Esophagus squamous epithelium (tissue), 5 donors: ENCODE measurements at places on chromosomes 4 and X.

DNA sequence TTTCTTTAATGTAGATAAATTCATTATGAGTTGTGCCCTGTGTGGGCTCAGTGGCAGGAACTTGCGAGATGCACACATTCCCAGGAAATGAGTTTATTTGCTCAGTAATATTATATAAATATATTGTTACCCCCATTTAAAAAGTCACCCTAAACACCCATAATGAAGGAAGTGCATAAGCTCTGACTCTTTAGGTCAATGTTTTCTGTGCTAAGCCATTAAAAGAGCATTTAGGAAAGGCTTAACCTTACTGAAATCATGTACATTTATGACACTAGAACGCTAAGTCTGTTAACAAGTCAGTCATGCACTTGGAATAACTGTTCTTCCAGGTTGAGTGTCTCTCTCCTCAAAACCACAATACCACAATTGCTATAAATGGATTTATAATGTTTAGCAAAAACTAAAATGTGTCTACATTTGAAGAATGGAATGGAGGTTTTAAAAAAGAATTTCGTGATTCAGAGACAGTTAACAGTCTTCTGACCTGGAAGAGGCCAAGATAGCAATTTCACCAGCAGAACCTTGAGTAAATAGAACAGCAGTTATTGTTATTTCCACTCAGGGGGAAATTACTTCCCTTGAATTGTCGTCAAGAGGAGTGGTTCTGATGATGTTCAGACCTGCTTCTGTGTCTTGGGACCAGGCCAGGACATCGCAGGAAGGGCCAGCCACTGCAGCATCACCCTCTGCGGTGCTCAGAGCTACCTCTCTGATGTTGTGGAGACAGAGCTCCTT is 91.1 kb upstream of the VEGFC start:
- H3K4me1 ChIP-seq, result no peaks in the 10 kb centered on the region
- no peak for DNase-seq
- H3K27ac ChIP-seq, result no peak overlapping the region

GRCh38 chrX:129781680-129782495 is 2.1 kb downstream of the SASH3 start:
- no peaks in the 10 kb centered on the region for H3K27me3 ChIP-seq
- H3K4me1 ChIP-seq, result no peaks in the 10 kb centered on the region
- no peaks in the 10 kb centered on the region for H3K36me3 ChIP-seq
- peak overlapping the region; percentile 13 for H3K4me3 ChIP-seq
- no peak for DNase-seq
- no peak overlapping the region for H3K27ac ChIP-seq

DNA sequence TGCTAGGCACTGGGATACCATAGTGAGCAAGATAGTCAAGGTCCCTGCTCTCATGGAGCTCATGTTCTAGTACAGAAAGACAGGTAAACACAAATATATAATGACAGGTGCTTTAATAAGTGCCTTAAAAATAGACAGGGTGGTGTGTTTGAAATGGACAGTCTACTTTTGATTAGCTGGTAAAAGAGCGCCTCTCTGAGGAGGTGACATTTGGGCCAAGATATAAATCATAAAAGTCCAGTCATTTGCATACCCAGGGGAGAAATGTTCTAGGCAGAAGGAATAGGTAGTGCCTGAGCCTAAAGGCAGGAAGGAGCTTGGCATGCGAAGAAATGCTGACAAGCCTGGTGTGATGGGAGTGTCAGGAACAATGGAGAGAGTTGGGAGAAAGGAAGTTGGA is 83.6 kb downstream of the DNAAF6 start:
- no peak overlapping the region for H3K27ac ChIP-seq
- H3K27me3 ChIP-seq, result no peaks in the 10 kb centered on the region
- H3K4me3 ChIP-seq, result no peak overlapping the region
- DNase-seq, result no peak

- no peak for DNase-seq
- H3K4me3 ChIP-seq, result no peak overlapping the region
- peaks cover 4% of the 10 kb centered on the region for H3K4me1 ChIP-seq
- no peaks in the 10 kb centered on the region for H3K27me3 ChIP-seq
- no peaks in the 10 kb centered on the region for H3K36me3 ChIP-seq
- peak overlapping the region; percentile 6 for H3K27ac ChIP-seq
These were observed 18.5 kb downstream of the TMEM164 start for GRCh38 chrX:110021258-110022022.

DNA sequence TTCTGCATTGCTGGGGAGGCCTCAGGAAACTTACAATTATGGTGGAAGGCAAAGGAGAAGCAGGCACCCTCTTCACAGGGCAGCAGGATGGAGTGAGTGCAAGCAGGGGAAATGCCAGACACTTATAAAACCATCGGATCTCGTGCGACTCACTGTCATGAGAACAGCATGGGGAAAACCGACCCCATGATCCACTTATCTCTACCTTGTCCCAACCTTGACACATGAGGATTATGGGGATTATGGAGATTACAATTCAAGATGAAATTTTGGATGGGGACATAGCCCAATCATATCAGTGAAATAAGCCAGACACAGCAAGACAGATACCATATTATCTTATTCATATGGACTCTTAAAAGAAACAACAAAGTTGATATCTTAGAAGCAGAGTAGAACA is 134.9 kb downstream of the C4orf33 start:
- no peak for DNase-seq
- H3K4me1 ChIP-seq, result no peaks in the 10 kb centered on the region
- H3K4me3 ChIP-seq, result no peak overlapping the region
- no peaks in the 10 kb centered on the region for H3K27me3 ChIP-seq
- no peaks in the 10 kb centered on the region for H3K36me3 ChIP-seq

GRCh38 chrX:134137341-134137740 is 99.6 kb upstream of the CCDC160 start:
- H3K36me3 ChIP-seq, result no peaks in the 10 kb centered on the region
- no peaks in the 10 kb centered on the region for H3K4me1 ChIP-seq
- H3K4me3 ChIP-seq, result no peak overlapping the region
- H3K27me3 ChIP-seq, result no peaks in the 10 kb centered on the region
- no peak for DNase-seq

DNA sequence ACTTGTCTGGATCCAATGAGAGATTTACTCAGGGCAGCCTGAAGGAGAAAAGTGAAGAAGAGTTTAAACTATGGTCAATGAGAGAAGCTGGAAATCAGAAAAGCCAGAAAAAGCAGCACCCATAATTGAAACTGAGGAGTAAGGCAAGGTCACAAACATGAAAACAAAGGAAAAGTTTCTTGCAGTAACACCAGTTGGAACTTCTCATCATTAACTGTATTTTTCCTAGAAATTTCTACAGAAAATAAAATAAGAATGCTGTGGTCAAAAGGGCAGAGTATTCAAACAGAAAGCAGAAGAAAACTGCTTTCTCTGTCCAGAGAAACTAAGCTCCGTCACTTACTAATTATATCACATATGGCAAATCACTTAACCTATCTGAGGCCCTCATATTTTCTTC is 102.2 kb downstream of the OR13H1 start:
- no peaks in the 10 kb centered on the region for H3K27me3 ChIP-seq
- no peaks in the 10 kb centered on the region for H3K36me3 ChIP-seq
- no peak overlapping the region for H3K27ac ChIP-seq
- no peak for DNase-seq

- H3K4me1 ChIP-seq, result no peaks in the 10 kb centered on the region
- no peak overlapping the region for H3K4me3 ChIP-seq
- no peak for DNase-seq
- no peak overlapping the region for H3K27ac ChIP-seq
- no peaks in the 10 kb centered on the region for H3K36me3 ChIP-seq
These were observed 21.8 kb upstream of the CTSO start for GRCh38 chr4:155975511-155975910.

DNA sequence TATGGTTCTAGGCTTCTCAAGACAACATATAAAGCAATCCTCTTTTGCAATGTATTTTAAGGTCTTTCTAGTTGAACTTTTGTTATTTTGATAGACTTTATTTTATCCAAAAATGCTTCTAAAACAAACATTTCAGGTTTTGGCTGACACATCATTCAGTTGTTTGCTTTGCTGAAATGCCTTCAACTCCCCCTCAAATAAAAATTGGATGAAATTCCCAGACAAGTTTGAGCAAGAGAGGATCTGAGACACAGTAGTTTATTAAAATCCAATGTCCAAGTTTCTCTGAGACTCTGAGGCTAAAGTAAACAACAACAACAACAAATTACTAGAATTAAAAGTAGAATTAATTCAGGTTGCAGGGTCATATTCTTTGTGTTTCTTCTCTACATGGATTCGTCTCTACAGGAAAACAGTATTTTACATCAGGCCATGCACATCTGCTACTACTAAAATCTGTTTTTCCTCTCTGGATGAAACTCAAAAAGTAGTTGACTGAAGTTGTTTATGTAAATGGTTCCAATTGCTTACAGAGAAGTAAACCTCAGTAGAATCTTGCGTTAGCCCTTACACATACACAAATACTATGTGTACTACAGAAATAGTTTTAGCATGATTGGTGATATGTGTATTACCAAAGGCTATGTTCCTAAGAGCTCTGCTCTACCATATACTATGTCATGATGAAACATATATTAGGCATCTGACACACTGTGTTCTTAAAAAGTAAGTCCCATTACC is 64.9 kb downstream of the PRSS12 start:
- peak overlapping the region; percentile 43 for H3K27ac ChIP-seq
- H3K36me3 ChIP-seq, result no peaks in the 10 kb centered on the region
- no peaks in the 10 kb centered on the region for H3K27me3 ChIP-seq
- H3K4me3 ChIP-seq, result no peak overlapping the region
- DNase-seq, result no peak

DNA sequence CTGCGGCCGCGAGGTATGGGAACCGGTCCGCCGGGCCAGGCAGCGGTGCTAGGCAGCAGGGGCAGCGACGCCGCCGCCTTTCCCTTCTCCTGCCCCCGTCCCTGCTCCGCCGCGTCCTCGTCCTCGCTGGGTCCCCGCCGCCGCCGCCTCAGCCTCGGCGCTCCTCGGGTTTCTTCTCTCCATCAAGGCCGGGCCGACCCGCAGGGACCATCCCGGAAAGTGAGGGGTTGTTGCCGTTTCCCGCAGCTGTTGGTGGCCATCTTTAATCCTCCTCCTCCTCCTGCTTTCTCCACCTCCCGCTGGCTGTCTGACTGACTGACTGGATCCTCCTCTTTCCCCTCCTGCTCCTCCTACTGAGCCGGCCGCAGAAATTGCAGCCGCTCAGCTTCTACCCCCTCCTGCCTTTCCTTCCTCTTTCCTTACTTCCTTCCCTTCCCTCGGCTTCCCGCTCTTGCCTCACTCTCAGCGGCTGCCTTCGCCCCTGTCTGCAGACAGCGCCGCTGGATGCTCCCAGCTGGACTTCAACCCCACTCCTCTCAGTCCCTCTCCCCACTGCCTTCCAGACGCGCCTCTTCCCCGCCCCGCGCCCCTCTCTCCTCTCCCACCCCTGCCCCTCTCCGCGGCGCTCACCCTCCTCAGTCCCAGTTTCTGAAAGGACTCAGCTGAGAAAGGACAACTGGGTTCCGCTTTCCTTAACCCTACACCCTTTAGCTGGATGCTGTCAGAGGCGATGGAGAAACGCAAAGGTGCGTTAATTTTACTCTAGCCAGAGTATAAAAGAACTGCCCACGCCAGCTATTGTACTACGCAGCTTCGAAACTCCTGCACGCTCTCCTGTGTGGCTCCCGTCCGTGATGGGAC is at the start of gene WDFY3:
TSS of gene WDFY3 (minus strand) at position 309 of the 861 bp plus-strand sequence. CDS start 106,099 bp downstream, outside the sequence.
- DNase-seq, result peak; percentile 33
- no peaks in the 10 kb centered on the region for H3K27me3 ChIP-seq
- H3K4me1 ChIP-seq, result peaks cover 30% of the 10 kb centered on the region
- H3K4me3 ChIP-seq, result peak within 1 kb of the TSS; percentile 91

DNA sequence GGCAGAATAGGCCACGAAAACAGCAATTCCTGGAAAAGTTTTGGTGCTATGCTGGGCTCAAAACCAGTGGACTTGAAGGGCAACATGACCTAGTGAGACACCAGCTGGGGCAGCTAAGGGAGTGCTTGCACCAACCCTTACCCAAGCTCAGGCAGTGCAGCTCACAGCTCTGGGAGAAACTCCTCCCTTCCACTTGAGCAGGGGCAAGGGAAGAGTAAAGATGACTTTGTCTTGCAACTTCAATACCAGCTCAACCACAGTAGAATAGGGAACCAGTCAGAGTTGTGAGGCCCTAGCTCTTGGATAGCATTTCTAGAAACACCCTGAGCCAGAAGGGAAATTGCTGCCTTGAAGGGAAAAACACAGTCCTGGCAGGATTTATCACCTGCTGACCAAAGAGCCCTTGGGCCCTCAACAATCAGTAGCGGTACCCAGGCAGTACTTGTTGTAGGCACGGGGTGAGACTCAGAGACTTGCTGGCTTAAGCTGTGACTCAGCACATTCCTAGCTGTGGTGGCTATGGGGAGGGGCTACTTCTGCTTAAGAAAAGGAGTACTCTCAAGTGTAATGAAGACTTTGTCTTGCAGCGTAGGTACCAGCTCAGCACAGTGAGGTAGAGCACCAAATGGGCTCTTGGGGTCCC is 19.7 kb upstream of the ABCG2 start:
- no peak overlapping the region for H3K4me3 ChIP-seq
- DNase-seq, result no peak
- H3K36me3 ChIP-seq, result no peaks in the 10 kb centered on the region
- peaks cover 6% of the 10 kb centered on the region for H3K4me1 ChIP-seq
- no peaks in the 10 kb centered on the region for H3K27me3 ChIP-seq
- H3K27ac ChIP-seq, result no peak overlapping the region

- H3K4me1 ChIP-seq, result no peaks in the 10 kb centered on the region
- no peak overlapping the region for H3K4me3 ChIP-seq
- no peaks in the 10 kb centered on the region for H3K36me3 ChIP-seq
These were observed 244.7 kb downstream of the PALLD start for GRCh38 chr4:168741281-168742173.

- H3K27ac ChIP-seq, result no peak overlapping the region
- H3K4me1 ChIP-seq, result no peaks in the 10 kb centered on the region
These were observed 32.9 kb upstream of the SPRY1 start for GRCh38 chr4:123363729-123364128.

DNA sequence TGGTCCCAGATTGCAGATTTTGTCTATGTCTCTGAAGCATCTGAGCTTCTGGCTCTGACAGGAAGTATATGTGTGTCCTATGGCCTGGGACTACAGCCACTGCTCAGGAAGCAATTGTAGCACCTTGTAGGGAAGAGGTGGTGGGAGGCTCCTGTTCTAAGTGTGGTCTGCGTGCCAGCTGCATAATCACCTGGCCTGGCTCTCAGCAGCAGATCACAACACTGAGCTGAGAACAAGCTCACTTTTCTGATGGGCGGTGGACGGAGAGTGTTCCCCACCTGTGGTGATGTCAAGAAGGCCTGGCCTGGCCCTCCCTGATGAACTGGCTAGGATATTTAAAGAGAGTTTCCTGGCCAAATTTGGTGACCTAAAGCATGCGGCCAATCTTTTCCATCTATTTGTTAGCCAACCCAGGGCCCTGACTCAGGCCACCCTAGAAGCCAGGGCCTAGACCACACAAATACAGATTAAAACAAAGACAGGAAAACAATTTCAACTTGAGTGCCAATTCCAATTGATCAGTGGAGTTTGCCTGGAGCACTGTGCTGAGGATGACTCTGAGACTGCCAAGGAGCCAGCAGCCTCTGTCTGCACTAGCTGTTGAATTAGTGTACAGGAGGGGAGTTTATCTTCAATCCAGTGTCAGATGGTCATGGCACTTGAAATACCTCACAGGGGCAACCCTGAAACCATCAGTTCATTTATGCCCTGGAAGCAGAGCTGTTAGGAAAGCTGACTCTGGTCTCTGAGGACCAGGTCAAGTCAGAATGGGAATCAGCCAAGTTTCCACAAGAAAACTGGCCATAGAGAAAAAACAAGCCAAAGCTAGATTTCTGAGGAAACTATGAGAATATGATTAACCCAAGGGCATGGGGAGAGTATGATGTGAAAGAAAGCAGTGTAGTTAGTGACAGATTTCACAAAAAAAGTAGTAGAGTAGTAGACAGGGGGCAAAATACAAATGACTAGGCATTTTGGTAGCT is 47.4 kb downstream of the PRDM5 start:
- H3K27me3 ChIP-seq, result no peaks in the 10 kb centered on the region
- no peaks in the 10 kb centered on the region for H3K36me3 ChIP-seq
- H3K4me1 ChIP-seq, result no peaks in the 10 kb centered on the region
- no peak overlapping the region for H3K27ac ChIP-seq
- no peak overlapping the region for H3K4me3 ChIP-seq
- DNase-seq, result no peak
